ENCODE measurements at places on chromosomes 13 and 19.

DNA sequence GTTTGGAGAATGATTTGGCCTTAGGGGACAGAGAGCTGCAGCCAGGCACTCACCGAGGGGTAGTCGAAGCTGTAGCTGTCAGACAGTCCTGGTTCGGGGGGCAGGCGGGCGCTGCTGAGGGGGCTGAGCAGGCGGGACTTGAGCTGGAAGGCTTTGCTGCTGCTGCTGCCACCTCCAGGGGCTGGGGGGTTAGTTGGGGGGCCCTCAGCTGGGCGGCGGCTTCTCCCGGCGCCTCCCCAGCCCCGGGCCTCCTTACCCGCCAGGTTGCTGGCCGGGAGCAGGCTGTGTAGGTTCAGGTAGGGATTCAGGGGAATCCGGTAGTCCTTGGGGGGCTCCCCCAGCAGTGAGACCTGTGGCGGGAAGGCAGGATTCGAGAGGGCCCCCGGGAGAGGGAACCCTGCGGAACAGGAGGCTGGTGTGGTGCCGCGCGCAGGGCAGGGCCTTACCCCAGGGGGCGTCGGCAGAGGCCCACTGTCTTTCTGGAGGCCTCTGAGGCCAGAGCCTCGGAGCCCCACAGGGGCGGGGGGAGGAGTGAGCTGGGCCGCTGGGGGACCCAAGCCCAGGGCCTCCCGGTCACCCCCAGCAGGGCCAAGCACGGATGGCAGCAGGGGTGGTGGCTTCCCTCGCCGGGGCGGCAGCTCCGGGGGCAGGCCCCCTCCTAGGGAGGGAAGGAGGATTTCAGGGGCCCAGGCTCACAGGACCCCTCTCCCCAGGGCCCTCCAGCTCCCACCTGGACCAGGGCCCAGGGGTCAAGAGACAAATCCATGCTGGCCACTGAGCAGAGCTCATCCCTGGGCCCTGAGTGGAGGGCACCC lies 5.0 kb upstream of the FDX2 start:
- DNase-seq = no peak

- no peak for DNase-seq
These were observed 31.4 kb upstream of the MTIF3 start for GRCh38 chr13:27481766-27482165.

- DNase-seq = no peak
These were observed 4.6 kb upstream of the CEACAM1 start for GRCh38 chr19:42532891-42533290.

GRCh38 chr13:50284540-50284939 lies 269.3 kb downstream of the KCNRG start:
- no peak for DNase-seq

DNA sequence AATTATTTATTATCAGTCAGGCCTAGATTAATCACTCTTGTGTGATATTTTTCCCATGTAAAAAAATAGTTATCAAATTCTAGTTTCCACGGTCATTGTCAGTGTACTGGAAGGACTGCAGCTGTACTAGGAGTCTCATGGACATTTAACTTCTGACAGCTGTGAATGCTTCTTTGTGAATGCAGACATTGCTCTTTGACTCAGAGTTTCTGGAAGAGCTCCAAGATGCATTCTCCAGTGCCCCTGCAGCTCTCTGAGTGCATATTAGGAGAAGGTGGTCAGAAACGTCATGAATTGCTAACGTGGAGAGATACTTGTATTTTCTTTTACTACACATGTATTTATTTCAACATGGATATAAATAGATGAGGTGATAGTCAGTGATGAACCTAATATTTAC lies 9.7 kb upstream of the SLITRK5 start:
- DNase-seq = no peak

- no peak for DNase-seq
These were observed 71.5 kb downstream of the RUBCNL start for GRCh38 chr13:46315491-46316075.

GRCh38 chr13:79900356-79900755 lies 419.4 kb downstream of the NDFIP2 start:
- no peak for DNase-seq
